AML-193 (cell line): ENCODE measurements at places on chromosomes 5 and 9.

DNA sequence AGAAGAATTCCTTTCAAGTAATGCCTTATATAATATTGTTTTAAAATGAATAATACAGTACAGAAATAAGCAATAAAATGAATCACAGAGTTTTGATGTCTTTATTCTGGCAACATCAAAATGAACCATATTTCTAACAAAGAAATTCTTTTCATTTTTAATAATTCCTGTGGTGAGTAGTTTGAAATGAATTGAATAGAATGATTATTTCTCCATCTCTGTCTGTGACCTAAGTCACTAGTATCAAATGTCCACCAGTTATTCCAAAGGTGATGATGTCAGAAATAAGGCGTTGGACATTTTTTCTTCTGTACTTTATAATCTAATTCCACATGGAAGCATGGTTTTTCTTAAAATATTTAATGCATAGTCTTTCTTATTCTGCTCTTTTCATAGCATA lies 106.2 kb downstream of the ADAMTSL1 start:
- DNase-seq = no peak

DNA sequence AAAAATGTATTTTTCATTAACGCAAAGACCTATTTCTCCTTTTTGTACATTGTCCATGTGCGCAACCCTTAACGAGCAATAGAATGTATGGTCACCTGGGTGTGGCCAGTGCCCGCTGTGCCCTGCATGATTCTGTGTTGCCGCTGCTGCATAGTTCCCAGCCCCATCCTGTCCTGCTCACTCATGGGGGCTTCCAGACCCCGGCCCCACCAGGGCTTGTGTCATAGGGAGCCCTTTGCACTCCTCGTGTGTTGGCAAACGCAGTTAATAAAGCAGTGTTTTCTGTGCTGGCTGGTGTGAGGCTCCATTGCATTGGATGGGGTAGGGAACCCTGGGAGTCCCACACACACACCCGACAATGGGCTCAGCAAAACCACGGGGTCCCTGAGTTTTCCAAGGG lies 49.7 kb downstream of the SAR1B start:
- no peak for DNase-seq

DNA sequence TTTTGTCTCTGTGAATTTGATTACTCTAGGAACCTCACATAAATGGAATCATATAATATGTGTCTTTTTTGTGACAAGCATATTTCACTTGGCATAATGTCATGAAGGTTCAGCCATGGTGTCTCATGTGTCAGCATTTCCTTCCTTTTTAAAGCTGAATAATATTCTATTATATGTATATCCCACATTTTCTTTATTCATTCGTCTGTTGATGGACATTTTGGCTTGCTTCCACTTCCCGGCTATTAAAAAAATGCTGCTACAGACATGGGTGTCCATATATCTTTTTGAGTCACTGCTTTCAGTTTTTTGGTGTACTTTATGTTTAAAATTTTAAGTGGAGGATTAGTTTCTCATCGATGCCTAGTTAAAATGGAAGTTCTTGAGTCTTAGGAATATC lies 59.8 kb upstream of the C5orf63 start:
- DNase-seq = no peak

DNA sequence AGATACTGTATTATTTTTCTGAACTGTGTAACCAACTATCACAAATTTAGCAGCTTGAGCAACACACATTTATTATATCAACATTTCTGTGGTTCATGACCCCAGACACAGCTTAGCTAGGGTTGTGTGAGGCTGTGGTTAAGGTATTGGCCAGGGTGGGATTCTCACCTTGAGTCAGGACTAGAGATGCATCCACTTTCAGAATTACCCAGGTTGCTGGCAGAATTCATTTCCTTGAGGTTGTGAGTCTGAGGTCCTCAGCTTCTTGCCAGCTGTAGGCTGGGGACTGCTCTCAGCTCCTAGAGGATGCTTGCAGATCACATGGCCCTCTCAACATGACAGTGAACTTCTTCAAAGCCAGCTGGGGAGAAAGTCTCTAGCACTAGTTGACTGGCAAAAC lies 122.5 kb upstream of the RASGRF2 start:
- no peak for DNase-seq

GRCh38 chr5:124847907-124848306 lies 101.5 kb upstream of the ZNF608 start:
- DNase-seq = no peak

DNA sequence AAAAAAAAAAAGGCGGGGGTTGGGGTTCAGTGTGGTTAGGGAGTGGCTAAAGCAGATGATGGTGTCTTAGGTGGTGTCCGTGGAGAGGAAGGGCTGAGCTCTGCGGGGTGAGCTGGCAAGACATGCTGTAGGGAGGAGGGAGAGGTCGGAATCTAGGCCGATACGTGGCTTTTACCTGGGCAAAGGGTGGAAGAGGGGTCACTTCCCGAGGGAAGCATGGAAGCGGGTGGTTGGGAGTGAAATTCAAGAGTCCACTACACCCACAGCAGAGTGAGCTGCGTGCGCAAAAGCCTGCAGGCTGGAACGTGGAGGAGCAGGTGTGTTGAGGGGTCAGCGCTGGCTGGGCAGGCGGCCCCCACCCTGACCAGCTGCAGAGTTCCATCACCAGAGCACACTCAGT lies 17.8 kb downstream of the TBC1D9B start:
- no peak for DNase-seq

DNA sequence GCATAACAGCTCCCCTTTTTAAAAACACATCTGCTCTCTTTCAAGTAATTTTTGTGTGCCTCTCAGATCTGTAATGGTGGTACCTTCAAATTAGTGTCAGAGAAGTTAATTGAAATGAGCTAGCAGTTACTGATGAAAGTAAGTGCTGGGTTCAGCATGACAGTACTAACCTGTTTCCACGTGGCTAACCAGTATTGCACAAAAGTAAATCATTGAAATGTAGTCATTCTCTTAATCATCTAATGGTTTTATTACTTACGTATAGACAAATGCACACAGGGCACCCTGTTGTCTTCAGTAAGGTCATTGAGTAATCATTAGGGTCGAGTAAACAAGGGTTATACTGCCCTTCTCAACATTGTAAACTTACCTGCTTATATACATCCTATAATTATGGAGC lies 157.8 kb upstream of the PRR16 start:
- DNase-seq = no peak

GRCh38 chr5:105885266-105885665 lies 1785.5 kb downstream of the EFNA5 start:
- no peak for DNase-seq

- no peak for DNase-seq
Measured at GRCh38 chr9:123373447-123373923, 17.5 kb downstream of the CRB2 start.

DNA sequence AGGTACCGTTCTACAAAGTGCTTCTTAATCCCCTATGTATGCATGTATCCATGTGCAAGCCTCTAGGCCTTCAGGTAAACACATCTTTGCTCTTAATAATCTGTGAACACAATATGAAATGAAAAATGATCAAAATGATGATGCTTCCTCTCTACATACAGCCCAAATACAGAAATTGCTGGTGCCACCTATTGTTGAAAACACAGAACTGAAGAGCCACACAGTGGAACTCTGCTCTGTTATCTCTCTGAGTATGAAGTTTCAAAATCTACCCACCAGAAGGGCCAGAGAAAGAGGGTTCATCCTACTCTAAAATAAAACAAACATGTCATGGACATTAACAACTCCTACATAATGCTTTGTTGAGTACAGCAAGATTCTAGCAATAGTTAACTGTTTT lies 71.3 kb downstream of the GLIS3 start:
- no peak for DNase-seq

- no peak for DNase-seq
Measured at GRCh38 chr5:174609116-174609515, 115.3 kb upstream of the MSX2 start.

DNA sequence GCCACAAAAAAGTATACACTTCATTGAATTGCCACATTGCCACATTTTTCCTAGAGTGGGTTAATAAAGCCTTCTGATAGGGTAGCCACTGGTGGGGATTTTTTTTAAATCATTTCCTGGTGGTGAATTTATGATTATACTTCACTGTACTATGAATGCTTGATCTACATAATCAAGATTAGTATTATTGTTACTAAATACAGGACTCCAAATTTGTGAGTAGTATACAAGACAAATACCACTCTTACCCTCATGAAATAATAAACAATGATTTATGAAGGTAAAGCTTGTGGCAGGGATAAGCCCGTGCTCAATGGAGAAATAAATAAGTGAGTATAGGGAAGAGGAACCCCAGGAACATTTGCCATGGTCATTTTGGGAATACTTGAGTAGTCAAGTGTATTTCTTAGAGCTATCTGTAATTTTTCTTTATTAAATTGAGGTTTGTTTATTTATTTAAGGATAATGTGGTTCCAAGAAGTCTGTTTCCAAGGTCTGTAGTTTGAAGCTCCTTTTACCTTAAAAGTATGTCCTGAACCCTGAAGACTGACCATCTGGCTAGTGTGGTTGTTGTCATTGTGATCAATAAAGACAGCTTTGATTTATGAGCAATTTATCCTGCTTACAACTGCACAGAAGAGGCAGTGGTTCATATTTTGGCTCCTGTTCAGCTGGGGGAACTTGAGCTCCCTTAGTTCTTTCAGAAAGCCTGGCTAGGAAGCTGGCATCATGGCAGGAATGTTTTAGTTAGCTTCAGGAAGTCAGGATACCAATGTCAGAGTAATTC lies 118.6 kb downstream of the ZSWIM6 start:
- no peak for DNase-seq

- peak; percentile 62 for DNase-seq
Measured at GRCh38 chr9:36572515-36573418, at the start of gene MELK. MELK (plus strand) TSS chr9:36572895; CDS start chr9:36581682, 8,787 bp downstream.

DNA sequence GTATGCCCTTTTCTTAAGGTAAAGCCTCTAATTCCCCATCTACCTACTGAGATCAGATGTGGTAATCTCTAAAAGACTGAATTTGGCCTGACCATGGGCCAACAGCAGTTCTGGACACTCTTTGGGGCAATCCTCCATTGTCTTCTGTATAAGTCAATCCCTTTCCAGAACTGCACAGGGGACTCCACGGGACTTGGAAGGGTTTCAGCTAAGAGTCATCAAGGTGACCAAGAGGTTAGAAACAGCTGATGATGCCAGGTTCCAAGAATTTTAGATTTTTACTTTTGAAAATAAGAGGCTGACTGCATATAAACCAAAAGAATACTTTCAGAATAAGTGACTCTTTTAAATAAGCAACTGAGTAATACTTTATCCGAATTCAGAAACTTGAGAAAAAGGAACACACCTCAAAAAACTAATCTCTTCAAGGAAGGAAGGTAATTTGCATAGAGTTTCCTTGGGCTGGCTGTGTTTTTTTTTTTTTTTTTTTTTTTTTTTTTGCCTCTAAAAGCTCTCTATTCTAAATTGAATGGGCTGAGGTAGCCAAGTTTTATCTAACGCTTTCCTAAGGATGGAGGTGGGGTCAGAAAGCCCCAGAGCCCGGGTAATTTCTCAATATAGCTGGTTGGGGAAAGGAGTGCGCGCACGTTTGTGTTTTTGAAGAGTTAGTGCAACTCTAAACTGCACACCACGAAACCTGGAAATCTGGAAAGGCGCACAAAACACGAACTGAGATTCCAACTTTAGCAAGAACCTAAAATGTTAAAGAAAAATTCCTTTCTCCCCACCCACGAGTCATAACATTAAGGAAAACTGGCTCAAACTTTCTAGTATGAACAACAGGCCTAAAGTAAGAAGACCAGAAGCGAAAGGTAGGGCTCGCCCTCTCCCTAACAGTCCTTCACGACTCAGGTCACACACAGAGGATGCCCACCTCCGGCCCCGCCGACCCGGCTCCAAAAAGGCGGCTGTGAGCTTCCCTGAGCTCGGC lies 1.3 kb downstream of the VCP start:
- DNase-seq = no peak

DNA sequence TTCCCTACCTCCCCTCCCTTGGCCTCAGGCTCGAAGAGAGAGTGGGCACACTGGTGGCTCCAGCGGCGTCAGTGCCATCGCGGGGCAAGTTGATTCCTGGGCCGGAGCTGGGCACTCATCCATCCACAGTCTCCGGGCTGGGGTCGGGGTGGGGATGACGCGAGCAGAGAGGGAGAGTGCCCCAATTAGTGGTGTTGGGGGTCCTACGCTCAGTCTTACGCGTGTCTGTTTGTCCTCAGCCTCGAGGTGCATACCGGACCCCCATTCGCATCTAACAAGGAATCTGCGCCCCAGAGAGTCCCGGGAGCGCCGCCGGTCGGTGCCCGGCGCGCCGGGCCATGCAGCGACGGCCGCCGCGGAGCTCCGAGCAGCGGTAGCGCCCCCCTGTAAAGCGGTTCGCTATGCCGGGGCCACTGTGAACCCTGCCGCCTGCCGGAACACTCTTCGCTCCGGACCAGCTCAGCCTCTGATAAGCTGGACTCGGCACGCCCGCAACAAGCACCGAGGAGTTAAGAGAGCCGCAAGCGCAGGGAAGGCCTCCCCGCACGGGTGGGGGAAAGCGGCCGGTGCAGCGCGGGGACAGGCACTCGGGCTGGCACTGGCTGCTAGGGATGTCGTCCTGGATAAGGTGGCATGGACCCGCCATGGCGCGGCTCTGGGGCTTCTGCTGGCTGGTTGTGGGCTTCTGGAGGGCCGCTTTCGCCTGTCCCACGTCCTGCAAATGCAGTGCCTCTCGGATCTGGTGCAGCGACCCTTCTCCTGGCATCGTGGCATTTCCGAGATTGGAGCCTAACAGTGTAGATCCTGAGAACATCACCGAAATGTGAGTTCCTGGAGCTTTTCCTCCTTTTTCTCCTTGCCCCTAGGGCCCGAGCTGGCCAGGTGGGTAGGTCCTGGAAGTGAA lies 861 bp downstream of the NTRK2 start:
- no peak for DNase-seq

GRCh38 chr5:64457846-64458245 lies 48.0 kb upstream of the RGS7BP start:
- no peak for DNase-seq

DNA sequence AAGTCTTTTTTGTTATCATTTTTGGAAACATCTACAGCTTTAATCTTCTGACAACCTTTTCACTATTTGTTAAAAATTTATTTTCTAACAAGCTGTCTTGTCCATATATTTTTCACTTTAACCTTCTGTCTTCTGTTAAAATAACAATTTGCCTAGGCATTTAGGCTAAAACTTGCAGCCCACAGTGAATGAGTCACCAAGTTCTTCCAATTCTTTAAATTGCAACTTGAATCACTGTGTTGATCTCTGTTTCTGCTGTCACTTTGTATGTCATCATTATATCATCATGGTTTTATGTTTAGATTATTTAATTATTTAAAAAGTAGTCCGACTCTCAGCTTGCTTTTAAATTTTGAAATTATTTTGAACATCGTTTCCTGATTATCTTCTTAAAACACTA lies 473.8 kb upstream of the PTPRD start:
- no peak for DNase-seq

DNA sequence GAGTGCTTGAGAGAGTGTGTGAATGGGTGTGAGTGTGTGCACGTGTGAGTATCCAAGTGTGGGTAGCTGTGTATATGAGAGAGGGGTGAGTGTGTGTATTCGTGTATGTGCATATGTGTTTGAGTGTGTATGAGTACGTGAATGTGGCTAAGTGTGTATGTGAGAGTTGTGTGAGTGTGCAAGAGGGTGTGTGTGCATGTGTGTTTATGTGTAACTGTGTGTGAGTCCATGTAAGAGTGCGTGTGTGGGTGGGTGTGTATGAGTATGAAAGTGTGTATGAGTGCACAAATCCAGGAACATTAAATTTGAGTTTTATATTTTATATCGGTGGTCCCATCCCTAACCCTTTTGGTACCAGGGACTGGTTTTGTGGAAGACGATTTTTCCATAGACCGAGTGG lies 156.4 kb downstream of the TENT4A start:
- DNase-seq = no peak
